LNCaP clone FGC (cell line): ENCODE measurements at places on chromosomes 16 and 17.

DNA sequence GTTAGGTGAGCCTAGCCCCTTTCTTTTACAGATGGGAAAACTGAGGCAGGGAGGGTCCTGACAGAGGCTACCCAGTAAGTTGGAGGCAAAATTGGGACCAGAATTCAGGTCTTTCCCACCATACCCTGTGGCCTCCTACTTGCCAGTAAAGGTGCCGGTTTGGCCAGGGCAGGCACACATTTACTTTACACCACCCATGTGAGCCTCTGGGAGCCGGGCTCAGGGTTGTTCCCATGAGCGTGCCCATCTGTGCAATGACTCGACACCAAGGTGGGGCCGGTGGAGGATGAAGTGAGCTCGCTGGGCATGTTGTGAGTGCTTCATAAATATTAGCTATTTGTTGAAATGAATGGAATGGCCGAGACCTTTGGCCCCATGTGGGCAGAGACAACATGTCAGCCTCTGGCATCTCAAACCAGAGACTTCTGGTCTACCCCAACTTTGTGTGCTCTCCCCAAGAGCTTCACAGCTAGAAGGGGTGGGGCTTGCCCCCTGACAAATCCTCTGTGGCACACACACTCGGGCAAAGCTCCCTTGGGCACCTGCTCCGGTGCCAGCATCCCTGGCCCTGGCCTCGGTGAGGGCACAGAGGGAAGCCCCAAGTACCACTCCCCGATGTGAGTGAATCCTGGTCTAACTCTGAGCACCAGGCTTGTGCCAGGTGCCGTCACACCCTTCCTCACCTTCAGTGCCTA lies 60.1 kb downstream of the SRCIN1 start:
- DNase-seq: no peak

DNA sequence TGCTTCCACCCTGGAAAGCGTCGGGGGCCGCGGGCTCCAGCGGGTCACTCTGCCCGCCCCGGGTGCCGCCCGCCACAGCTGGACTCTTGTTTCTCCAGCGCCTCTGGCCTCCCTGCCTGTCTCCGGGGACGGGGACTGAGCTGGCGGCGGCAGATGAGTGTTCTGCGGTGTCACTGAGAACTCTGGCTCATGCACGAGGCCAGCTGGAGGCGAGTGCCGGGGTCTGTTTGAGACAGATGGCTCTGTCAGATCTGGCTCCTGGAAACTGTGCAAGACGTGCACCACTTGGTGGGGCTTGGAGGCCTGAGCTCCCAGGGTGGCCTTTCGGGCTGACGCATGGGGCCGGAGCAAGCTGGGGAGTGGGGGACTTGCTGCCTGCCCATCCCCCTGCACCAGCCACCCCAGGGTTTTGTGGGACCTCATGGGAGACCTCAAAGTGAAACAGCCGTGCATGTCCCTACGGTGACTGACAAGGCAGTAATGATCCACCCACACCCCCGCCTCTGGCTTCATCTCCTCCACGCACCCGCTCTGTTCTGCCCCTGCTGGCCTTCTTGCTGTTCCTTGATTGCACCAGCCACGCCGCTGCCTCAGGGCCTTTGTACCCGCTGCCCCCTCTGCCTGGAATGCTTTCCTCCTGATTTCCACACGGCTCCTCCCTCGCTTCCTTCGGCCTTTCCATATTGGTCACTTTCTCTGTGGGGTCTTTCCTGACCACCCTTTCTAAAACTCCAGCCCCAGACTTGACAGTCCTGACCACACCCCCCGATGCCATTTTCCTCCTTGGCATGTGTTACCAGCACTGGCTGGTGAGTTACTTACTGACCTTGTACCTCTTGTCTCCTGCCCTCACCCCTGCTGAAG lies 174.9 kb upstream of the CIBAR2 start:
- DNase-seq: no peak

DNA sequence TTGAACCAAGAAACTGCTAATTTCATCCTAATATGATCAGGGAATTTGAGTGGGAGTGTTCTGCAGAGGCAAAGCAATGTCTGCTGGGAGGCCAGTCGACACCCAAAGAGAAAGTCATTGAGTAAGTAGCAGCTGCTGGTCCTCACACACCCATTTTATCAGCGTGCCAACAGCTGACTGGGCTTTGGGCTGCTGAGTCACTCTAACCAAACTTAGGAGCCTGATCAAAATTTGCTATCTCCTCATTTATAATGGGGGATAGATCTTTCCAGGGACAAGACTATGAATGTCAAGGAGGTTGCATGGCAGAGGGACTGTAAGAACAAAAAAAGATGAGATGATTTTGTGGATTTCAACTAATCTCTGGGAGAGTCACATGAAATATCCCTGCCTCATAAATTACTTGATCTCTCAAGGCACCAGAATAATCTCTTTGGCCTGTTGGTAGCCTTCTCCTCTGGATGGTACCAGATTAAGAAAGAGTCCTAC lies 32.9 kb downstream of the CPSF4L start:
- peak; percentile 26 for DNase-seq

DNA sequence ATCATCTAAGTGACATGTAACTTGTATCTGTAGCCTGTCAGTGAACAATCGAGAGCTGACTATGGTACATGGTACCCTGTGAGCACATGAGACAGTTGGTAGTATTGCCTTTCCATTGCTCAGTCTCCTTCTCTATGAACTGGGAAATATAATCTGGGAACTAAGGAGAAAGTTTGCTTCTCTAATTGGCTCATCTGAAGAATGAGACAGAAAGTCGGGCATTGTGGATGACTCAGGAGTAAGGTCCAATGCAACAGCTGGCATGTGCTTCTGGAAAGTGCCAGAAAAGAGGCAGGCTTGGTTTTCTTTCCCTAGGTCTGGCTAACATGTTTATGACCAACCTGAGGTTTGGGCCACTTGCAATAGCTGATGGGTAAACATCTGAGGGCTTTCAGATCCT lies 51.9 kb downstream of the ZZEF1 start:
- DNase-seq: no peak

DNA sequence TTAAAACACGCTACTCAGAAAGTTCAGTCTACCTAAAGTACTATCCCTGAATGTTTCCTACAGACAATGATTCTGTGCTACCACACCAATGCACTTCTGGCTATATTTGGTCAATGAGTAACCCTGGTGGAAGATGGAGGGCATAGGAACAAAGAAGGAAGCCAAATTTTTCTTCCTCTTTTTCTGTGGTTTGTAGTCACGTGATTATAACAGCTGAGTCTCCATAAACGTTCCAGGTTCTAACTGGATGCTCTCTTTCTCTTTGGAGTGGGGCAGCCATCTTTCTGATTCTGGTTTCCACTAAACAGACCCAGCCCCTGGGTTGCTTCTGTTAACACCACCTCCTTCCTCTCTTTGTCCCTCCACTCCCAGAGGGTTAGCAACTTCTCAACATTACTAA lies 274.9 kb downstream of the CDH11 start:
- DNase-seq: no peak

GRCh38 chr17:6084311-6085161 lies 14.4 kb downstream of the WSCD1 start:
- DNase-seq: no peak

- DNase-seq: no peak
Measured at GRCh38 chr16:50269061-50269705, 2.8 kb downstream of the ADCY7 start.
